ENCODE measurements at places on chromosomes 11 and 22.
A peak's percentile ranks its signal among the peaks of the same experiment; 100 is the strongest.

DNA sequence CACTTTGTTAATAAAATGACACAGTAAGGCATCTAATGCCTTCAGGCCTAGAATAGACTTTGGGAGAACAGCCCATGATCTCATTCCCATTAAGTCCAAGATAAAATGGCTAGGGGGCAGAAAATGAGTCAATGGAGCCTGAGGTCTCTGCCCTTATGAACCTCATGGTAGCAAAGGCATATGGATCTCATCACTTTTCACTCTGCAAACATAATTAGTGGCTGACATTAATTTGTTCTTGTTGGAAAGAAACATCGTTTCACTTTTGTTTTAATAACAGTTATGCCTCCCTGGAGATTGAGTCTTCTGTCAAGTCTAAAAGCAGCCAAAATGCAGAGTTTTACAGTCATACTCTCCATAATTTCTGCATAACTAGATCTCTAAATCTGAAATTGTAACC, 111.8 kb upstream of the API5 start:
- DNase-seq: no peak

GRCh38 chr11:35850191-35850590, 93.7 kb upstream of the LDLRAD3 start:
- no peak for DNase-seq

- DNase-seq: peak; percentile 55
Measured at GRCh38 chr11:6476571-6476970, 2.8 kb upstream of the TRIM3 start.

- DNase-seq: no peak
Measured at GRCh38 chr11:116414357-116414880, 358.4 kb downstream of the BUD13 start.

- DNase-seq: no peak
Measured at GRCh38 chr11:18741783-18742182, 15.8 kb upstream of the IGSF22 start.
